ENCODE measurements at places on chromosomes 16 and 17.

DNA sequence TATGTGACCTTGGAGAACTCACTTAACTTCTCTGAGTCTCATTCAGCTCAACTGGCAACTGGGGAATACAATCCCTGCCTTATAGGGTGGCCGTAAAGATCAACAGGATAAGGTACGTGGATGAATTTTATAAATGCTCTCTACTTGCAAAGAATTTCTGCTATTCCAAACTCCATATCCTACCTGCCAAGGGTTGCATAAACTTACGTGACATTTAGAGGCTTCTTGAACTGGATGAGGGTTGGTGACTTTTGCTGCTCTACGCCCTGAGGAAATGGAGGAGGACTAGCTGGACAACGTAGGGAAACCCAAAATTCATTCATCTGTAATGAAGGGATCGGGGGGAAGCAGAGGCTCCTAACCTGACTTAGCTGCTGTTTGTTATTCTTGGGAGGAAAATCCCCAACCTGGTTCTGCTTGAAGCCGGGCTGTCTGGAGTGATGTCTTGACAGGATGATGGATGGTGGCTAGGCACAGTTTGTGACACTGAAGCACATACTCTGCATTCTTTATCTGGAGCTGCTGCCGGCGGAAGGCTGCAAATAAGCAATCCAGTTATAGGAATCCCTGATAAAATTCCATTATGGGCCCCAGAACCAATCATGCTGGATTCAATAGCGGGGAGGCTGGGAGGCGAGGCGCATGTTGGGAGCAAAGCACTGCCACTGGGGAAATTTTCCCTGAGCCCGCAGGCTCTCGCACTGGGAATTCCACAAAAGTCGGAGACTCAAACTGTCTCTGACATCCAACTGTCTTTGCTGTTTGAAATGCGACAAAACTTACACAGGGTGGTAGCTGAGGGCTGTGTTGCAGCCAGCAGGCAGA is 94.7 kb upstream of the SDK2 start:
- no peak for DNase-seq

DNA sequence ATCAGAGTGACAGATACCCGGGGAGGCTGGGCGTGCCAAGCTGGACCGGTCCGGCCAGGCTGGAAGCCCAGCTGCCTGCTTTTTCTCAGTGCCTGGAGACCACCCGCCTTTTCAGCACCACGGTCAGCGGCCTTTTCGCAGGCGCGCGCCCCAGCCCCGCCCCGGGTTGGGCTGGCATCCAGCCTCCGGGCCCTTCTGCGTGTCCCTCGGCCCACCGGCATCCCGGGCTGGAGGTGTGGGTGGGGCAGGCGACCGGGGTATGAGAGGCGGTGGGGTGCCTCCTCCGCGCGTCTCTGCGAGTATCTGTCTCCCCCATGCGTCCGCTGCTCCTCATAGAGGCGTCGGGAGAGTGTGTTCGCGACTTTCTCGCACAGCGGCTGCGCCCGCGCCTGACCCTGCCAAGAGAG is 102.5 kb downstream of the MRM1 start:
- DNase-seq, result peak; percentile 9

DNA sequence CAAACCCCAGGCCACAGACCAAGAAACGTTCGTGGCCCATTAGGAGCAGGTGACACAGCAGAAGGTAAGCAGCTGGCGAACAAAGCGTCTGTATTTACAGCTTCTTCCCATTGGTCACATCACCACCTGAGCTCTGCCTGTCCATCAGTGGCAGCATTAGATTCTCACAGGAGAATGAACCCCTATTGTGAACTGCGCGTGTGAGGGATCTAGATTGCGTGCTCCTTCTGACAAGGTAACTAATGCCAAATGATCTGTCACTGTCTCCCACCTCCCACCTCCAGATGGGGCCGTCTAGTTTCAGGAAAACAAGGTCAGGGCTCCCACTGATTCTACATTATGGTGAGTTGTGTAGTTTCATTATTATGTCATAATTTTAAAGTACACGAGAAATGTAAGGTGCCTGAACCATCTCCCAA is 186.3 kb downstream of the CPPED1 start:
- no peak for DNase-seq

DNA sequence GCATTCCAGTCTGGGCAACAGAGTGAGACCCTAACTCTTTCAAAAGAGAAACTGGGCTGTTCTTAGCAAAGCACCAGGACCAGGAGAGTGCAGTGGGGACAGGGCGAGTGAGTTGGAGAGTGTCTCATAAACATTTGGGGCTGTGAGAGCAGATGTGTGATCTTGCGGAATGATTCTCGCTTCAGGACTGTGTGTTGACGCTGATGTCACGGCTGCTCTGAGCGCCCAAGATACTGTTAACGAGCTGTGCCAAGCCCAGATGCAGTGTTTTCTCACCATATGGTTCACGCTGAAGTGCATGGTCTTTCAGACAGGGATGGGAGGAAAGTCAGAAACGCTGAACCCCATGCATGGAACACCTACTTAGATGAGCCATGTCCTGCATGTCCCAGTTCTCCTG is 438.2 kb downstream of the HS3ST4 start:
- no peak for DNase-seq

DNA sequence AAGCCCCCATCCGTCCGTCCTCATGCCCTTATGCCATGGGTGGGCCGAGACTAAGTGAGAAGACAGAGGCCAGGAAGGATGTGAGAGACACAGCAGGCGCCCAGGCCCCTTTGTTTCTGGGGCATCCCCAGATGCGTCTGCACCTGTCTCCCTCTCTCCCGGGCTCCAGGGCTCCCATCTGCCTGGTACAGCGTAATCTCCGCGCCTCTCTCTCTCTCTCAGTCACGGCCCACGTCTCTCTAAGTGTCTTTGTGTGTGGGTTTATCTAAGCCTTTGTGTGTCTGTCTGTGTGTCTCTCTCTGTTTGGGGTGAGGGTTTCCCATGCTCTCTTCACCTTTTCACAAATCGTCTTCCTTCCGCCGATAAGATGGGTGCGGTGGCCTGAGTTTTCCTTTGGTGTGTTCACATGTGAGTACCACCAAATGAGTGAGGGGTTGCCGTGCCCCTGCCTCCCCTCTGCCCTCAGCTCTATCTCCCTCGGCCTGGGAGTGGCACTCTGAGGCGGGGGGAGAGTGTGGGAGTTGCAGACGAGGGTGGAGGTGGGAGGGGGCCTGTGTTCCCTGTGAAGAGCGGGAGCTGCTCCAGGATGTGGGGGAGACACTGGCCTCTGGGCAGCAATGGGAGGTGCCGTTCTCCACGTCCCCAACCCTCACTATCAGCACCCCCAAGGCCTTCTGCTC is 25.8 kb upstream of the ABCC3 start:
- DNase-seq, result no peak

DNA sequence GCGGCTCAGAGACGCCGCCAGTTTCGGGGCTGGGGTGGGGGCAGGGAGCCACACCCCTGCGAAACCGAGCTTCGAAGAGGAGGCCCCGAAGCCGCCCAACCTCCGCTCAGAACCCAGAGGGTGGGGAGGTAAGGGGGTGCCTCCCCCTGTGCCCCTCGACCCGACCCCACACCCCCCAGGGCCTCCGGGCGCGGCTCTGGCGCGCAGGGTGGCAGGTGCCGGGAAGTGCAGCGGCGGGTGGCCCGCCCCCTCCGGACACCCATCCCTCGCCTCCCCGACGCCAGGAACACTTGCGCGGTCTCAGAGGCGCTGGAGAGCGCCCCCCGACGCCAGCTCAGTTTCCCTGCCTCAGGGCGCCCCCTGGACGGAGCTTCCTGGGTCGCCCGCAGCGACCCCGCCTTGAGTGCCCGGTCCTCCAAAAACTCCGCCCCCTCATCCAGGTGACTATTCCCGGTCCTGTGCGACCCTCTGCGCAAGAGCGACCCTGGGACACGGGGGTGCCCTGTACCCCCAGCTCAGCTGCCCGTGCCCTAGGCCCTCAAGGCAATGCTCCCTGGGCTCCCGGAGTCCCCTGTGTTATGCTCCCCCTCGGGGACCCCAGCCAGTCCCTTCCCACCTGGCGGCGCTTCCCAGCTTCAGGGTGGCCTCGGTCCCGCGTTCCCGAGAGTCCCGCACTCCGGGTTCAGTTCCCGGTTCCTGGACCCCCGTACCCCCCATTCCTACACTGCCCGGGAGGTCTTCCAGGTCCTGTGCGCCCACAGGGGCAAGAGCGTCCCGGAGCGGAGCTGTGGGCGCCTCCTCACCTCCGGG is 562 bp downstream of the PPL start:
- no peak for DNase-seq

DNA sequence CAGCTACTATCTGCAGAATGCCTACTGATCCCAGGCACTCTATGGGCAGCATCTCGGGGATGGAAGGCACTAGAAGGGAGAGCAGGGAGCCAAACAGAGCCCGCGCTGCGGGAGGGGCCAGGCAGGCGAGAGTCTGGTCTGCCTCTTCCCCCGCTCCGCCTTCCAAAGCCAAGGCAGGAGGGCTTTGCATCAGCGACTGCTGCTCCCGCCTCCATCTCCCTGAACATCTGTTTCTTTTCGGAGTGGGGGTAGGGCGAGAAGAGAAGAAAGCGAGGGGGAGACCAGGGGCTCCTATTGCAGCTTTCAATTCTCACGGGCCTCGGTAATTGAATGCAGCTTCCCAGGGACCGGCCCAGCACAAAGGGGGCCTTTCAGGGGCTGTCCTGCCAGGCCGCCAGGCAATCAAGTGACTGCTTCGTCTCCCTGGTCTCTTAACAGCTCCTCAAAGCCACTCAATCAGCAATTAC is 31.4 kb upstream of the CDC42EP4 start:
- DNase-seq, result no peak

- DNase-seq, result no peak
Observed at GRCh38 chr16:61726125-61726524, 310.1 kb downstream of the CDH8 start.

DNA sequence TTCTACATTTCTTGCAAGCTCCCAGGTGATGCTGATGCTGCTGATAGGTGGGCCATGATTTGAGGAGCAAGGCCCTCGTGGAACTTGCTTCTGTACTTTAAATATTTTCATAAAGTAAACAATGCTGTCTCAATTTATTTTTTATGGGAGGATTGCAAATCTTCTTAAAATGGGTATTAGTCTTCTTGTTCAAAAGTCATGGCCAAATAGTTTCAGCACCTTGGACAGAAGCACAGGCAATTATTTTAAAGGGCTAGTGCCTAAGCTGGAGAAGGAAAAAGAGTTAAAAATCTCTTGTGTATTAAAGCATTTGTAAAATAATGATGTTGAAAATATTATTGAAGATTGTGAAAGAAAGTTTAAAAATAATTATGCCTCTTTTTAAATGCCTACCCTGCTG is 50.5 kb downstream of the GPR139 start:
- no peak for DNase-seq

DNA sequence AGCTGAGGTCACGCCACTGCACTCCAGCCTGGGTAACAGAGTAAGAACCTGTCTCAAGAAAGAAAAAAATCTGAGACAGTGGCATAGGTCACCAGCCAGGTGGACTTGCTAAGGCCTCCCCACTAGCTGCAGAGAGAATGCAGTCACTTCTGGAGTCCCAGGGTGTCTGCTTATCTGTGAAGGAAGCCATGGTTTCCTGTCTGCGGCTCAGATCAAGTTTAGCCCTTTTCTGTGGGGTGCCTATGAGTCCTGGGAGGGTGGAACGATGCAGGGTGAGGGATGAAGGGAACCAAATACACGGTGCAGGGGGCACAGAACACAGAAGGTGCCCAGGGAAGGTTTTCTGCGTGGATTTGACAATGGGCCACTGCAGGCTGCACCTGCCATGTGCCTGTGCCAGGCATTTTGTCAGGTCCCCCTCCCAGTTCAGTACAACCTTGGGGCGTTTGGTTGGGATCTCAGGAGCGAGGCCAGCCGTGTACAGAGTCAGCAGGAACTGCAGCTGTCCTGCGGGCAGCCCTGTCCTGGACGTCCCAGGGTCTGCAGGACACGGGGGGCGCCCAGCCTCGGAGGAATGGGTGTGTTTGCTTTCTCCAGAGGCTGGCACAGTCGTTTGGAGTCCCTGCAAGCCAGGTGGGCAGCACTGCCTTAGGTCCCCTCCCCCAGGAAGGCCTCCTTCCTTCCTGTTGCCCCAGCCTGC is 41.8 kb downstream of the RAB11FIP4 start:
- DNase-seq, result no peak

DNA sequence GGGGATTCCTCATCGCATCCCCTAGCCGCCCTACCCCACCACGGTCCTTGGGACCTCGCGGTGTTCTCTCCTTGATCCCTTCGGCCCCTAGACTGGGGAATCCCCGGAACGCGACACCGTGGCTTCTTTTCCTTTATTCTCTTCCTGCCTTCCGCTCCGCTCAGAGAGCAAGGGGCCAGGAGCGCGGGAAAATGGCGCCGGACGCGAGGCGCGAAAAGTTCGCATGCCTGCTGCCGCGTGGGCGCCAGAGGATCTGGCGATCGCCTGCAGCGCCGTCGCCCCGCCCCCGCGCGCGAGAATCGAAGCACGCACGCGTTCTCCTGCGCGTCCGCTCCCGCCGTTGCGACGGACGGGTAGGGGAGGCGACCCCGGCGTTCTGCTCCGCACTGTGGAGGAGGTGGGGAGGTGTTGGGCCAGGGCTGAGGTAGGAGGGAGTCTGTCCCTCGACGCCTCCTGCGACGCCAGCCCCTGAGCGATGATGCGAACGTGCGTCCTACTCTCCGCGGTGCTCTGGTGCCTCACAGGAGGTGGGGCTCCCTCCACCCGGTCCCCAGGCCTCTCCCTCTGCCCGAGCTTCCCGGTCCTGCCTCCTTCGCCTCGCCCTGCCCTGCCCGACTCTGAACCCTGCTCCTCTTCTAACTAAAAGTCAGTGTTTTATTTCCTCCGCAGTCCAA is at the start of gene ZPBP2:
ZPBP2 (plus strand) TSS at position 323 of the 674 bp plus-strand sequence; CDS start at position 476, 153 bp downstream.
- DNase-seq, result no peak

- DNase-seq, result no peak
Observed at GRCh38 chr17:69228018-69228417, 606 bp downstream of the ABCA10 start.

- peak; percentile 34 for DNase-seq
Observed at GRCh38 chr16:53022374-53022773, 30.3 kb downstream of the CHD9NB start.

- DNase-seq, result no peak
Observed at GRCh38 chr16:83136924-83137323, 510.2 kb downstream of the CDH13 start.

DNA sequence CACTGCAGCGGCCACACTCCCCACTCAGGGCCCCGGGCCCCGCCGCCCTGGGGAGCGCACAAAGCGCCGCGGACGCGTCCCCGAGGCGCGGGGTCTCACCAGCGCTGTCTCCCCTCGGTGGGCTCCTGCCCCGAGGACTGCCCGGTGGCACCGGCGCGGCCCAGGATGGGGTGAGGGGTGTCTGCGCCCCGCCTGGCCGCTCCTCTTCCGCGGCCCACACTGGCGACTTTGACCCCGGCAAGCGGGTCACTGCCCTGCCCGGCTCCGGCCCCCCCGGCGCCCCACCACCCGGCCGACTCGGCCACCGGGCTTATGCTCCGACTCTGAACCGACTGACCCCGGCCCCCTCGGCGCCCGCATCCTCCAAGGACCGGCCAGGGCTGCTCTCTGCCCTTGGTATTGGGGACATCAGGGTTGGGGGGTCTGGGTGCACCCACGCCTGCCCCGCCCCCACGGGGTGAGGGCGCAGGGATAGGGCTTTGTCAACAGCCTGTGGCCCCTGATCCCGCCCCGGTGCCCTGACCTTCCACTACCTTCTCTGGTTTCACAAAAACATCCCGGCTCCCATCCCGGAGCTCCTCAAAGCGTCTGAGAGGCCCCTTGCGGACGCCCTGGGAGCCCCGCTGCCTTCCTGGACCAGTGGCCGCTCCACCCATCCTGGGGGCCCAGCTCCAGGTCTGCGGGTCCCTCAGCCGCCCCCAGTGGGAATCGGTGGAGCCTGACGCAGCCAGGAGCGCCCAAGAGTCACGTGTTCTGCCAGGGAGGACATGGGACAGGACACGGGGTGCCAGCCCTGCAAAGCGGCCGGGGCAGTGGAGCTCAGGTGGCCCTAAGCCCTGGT is 829 bp downstream of the GCGR start:
- no peak for DNase-seq
